ENCODE measurements at places on chromosomes 16 and 17.

DNA sequence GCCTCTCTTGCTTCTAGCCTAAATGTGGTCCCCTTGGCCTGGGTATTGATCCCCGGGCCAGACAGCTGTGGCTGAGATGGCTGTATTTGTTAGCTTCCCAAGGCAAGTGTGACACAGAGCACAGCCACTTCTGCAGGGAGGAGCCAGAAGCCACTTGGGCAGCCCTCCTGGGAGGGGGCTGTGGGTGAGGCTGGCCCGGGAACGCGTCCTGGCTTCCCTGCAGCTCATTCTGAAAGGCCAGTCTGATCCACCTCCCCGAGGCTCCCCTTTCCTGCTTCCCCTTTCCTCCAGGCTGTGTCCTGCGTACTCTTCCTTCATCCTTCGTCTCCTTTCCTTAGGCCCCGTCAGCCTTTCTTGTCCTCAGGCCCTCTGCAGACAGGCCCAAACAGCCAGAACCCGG is 8.0 kb downstream of the SERPINF2 start:
- DNase-seq = no peak

DNA sequence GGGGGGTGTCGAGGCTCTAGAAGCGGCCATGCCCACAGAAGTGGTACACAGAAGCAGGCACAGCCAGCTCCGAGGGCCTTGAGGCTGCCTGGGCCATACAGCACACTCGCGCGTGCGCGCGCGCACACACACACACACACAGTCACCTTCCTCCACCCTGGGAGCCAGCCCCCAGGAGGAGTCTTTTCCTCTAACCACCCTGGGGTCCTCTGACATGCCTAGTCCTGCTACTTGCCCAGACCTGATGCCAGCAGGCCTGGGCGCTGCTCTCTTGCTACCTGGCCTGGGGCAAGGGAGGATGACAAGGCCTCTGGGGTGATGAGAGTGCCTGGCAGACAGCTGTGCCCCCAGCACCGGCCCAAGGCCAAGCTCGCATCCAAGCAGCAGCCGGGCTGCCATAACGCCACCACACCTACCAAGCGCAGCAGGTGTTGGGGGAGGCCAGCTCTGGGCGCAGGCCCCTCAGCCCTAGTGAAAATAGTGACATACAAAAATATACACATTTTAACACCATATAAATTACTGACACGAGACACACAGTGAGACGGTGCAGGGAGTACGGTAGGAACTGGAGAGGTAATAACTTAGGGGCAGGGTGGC is 41.1 kb downstream of the TSC2 start:
- DNase-seq = no peak

- no peak for DNase-seq
Measured at GRCh38 chr17:37089956-37090355, 141.2 kb downstream of the AATF start.

GRCh38 chr16:77375396-77375795 is 59.4 kb downstream of the ADAMTS18 start:
- no peak for DNase-seq

DNA sequence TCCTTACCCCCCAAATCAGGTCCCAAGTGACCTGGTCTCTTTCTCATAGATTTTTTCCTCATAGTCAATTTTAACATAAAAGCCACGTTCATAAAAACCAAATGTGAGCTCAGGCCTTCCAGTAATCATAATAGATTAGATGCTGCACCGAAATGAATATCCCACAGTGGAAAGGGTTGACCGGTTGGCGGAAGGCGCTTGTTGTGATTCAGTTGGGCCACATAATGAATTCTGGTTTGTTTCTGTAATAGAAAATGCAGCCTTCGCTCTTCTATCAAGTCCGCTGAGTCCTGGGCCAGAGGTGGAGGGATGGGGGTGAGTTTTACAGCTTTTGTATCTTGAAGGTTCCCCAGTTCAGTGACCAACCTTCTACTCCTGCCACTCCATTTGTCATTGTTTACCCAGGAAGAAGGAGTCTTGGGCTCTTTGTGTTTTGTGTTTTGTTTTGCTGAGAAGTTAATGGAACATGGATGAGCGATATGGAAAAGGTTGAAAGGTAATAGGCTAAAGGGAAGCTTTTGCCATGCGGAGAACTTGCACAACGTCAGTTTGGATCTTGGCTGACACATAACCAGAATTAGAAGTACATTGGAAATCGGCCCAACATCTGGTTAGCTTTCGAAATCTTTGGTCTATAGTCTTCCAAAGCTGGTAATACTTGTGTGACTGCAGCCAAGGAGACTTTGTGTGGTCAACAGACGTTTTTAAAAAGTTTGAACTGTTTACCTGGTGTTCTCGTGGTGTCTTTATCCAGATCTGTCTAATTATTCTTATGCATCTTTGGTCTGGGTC is 89.5 kb downstream of the CLEC16A start:
- DNase-seq = no peak

- DNase-seq = no peak
Measured at GRCh38 chr17:50993544-50993943, 127.1 kb downstream of the SPAG9 start.

Data from stimulated activated CD4-positive, alpha-beta T cell treated with anti-CD3 and anti-CD28 coated beads, Interleukin-1b, Interleukin-23, amount 100 ng/mL, for 1 hour (primary cell).